ENCODE measurements at places on chromosomes 5 and 9. TPM values are rescaled to one million over a fixed set of nuclear protein-coding genes. Genes with fewer than 3 reads are reported as not detected.

MAP1B gene
- total RNA-seq = 21.5 TPM

DNA sequence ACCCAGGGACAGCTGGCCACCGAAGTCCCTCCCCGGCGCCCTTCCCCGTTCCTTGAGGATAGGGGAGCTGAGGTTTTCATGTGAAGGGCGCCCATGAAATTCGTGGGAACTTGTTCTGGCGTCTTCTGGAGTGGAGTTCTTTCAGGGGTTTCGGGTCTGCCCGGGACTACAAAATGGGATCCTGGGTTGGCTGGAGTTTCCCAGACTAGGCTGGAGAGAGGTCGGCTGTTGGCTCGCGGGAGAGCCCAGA lies 3.6 kb upstream of the RGMB start:
- H3K27me3 ChIP-seq = no peaks in the 10 kb centered on the region
- peak overlapping the region; percentile 89 for H3K27ac ChIP-seq
- no peak for DNase-seq
- H3K4me3 ChIP-seq = peak overlapping the region; percentile 82

- H3K27me3 ChIP-seq = no peaks in the 10 kb centered on the region
- H3K36me3 ChIP-seq = no peaks in the 10 kb centered on the region
- DNase-seq = no peak
- H3K4me1 ChIP-seq = no peaks in the 10 kb centered on the region
- no peak overlapping the region for H3K27ac ChIP-seq
Measured at GRCh38 chr5:104199771-104200170, 637.2 kb upstream of the NUDT12 start.

NSUN2 gene
- total RNA-seq = 90.7 TPM

NTRK2 gene
- 1.5 TPM for total RNA-seq

NOXA1 gene
- total RNA-seq = 12.0 TPM

CDC25C gene
- total RNA-seq = 14.9 TPM

DNA sequence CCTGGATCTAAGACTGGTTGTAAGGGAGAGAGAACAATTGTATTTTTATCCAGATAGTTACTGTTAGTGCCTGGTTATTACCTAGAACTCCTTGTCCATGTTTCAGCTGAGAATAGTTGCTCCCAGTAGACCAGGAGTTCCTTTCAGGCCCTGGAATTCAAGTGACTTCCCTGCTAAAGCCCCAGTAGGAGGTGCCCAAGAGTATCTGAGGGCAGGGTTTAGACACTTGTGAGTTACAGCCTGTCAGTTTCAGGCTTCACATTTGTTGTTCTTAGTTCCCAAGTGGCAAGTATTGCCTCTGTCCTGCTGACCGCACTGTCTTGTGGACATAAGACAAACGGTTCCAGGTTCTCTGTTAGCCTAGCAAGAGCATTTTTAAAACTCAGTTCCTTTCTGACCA lies 743.9 kb upstream of the SEMA6A start:
- no peak for DNase-seq
- no peak overlapping the region for H3K4me3 ChIP-seq
- H3K27me3 ChIP-seq = no peaks in the 10 kb centered on the region
- no peaks in the 10 kb centered on the region for H3K4me1 ChIP-seq

- no peaks in the 10 kb centered on the region for H3K4me1 ChIP-seq
- no peak overlapping the region for H3K27ac ChIP-seq
- no peak for DNase-seq
- peaks cover 48% of the 10 kb centered on the region for H3K36me3 ChIP-seq
- H3K4me3 ChIP-seq = no peak overlapping the region
- H3K27me3 ChIP-seq = no peaks in the 10 kb centered on the region
Measured at GRCh38 chr9:127506814-127507750, 55.8 kb downstream of the LRSAM1 start.
